ENCODE measurements at places on chromosomes 2 and 18.

GRCh38 chr2:18119883-18120282 is 241.4 kb downstream of the KCNS3 start:
- no peak for DNase-seq

DNA sequence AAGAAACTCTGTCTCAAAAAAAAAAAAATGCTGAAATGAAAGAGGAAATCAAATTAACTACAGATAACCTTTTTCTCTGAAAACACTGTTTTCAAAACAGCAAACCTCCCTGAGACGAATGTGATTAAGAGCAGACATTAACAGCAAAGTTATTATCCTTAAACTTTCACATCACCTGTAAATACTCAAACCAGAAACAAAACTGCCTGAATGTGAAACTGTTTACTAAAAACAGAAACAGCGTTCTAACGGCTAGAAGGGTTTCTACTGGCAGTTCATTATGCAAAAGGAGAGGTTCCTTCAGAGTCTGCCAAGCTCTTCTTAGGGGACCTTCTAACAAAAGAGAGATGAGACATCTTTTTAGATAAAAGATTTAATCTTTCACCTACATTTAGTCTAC is 45.9 kb downstream of the PNO1 start:
- no peak for DNase-seq

DNA sequence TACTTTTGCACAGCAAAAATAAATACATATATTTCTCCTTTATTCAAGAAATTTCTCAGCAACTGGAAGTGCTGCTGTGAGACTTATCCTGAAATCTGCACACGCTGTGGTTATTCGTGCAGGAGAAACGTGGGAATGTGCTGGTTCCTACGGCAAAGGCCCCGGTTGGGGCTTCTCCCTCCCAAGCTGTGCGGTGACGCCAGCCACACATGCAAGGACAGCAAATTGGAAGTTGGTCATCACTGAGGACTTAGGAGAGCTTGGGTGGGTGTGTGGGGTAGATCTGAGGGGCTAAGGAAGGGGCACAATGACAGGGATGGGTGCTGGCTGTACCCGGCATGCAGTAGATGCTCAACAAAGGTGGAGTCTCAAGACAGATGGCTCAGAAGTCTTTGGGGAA is 16.5 kb upstream of the MTCL1 start:
- no peak for DNase-seq

- DNase-seq, result no peak
Observed at GRCh38 chr18:39162013-39162827, 1596.6 kb upstream of the CELF4 start.

DNA sequence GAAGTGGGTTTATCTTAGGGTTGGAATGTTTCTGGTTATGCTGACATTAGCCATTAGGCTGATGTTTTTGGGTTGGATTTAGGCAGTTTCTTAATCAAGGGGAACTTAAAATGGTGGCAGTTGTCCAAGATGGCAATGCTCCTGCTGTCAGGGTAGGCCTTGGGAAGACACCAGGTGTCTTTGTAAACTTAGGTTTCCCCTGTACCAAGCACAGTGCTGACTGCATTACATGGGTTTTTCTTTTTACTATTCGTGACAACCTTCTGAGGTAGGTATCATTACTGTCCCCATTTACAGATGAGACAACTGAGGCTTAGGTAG is 528 bp upstream of the ATG16L1 start:
- DNase-seq, result no peak

DNA sequence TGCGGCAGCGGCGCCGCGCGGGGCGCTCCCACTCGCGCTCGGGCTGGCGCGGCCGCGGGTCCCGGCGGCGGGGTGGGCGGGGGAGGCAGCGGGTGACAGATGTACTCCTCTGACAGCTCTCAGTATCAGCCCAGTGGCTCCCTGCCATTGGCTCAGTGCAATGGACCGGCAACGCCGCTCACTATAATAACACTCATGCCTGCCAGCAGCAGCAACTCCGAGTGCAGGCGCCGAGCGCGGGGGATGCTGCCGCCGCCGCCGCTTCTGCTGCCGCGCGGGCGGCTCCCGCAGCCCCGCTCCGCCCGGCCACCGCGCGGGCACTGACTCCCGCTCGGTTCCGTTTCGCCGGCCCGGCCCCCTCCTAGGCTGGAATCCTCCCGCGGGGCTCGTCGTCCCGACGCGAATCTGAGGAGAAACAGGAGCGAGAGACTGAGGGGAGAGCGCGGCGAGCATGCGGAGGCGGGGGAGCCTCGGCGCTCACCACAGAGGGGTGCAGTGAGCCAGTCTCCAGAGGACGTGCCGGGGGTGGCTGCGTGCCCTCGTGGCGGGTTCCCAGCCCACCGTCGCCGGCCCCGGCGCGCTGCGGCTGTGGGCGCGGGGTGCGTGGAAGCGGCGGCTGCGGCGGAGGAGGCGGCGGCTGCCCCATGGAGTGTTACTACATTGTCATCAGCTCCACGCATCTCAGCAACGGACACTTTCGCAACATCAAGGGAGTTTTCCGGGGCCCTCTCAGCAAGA is at the start of gene ZNF804A:
Gene ZNF804A (plus strand): TSS at position 214 of the 738 bp plus-strand sequence. CDS start 431 bp downstream, at position 645.
- no peak for DNase-seq

DNA sequence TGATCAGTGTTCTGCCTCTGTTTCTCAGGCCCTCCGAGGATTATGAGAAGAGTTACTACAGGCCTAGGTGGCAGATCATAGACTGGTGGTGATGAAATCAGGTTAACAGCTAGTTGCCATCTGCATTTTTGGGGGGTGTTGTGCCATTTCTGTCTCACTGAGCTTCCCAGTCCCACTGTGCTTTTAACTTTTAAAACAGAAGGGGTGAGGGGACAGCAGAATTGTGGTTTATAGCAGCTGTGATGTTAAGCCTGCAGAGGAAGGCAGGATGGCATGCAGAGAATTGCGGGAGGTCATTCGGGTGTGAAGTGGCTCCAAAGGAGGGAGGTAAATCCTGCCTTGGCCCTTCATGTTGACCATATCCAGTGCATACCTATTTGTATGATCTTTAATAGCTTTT is 5.0 kb downstream of the CAB39 start:
- no peak for DNase-seq

DNA sequence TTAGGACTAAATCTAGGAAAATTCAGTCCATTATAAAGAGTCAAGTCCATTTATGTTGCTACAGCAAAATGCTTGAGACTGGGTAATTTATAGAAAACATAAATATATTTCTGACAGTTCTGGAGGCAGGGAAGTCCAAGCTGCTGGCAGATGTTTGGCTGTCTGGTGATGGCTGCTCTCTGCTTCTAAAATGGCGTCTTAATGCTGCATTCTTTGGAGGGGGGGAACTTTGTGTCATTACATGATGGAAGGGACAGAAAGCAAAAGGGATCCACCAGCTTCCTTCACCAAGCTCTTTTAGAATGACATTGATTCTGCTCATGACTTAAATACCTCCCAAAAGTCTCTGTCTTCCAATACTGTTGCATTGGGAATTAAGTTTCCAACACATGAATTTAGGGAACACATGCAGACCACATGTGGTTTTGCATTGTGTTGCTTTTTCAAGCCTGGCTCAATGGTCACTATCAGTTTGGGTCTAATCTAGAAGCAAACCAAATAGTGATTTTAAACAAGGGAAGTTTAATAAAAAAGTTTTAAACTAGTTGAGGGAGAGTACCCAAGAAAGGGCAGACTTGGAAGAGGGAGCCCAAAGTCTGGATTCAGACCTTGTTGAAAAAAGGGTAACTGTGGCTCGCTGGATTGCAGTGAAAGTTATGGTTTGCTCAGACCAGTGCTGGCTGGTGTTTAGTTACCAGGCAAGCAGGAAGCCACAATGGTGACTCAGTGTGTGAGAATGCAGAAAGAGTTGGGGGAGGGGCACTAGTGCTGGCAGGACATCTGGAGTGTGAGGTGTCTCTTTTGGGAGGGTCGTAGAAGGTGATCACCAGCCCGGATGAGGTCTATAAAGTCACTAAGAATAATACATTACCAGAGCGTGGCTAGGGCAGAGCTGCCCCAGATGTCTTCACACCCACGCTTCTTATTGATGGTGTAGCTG is 30.8 kb downstream of the C18orf54 start:
- DNase-seq, result no peak

DNA sequence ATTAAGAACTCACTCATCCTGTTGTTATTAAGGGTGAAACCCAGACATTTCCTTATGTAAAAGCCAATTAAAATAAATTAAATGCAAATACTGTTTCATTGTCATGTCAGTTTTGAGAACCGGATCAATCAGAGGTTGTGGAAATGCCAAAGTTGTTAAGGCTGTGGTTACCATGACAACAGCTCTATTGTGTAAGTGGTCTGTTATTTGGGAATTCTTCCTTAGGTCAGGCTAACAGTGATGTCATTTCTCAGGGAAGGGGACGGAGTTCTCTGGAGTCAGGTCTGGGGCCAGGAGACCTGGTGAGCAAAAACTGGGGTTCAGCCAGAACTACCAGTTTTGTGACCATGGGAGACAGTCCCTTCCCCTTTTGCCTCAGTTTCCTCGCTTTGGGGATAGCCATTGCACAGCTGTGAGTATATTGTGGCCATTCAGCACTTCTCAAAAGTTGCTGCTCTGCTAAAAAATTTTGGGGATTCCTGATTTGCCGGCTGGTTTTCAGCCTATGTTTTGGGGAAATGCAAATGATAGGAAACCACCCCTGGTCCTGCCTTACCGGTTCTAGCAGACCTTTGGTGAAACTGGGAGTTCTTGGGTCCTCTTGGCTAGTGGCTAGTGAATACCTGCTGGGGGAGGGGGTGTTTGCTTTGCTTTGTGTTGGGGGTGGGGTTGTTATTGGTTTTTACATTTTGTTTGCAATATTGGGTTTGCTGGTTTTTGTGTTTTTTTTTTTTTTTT is 21.6 kb downstream of the HPCAL1 start:
- DNase-seq, result no peak

All from activated effector memory CD4-positive, alpha-beta T cell treated with Interleukin-2 at 50 U/mL for 16 hours (primary cell).